NCI-H460 (cell line): ENCODE measurements at places on chromosomes 7 and 10.

- DNase-seq, result no peak
These were observed 511.1 kb upstream of the C7orf33 start for GRCh38 chr7:148079206-148080080.

GRCh38 chr10:85557706-85558105, 808.9 kb downstream of the GRID1 start:
- no peak for DNase-seq

GRCh38 chr7:131272086-131272485, 55.6 kb upstream of the MKLN1 start:
- DNase-seq, result no peak

GRCh38 chr10:117442521-117442920, 67.3 kb upstream of the PDZD8 start:
- no peak for DNase-seq

GRCh38 chr10:968546-969199, 19.6 kb upstream of the GTPBP4 start:
- no peak for DNase-seq

- DNase-seq, result no peak
These were observed 70.1 kb upstream of the ARHGAP21 start for GRCh38 chr10:24793648-24794379.

GRCh38 chr7:51082096-51082840, 234.3 kb downstream of the COBL start:
- DNase-seq, result no peak

GRCh38 chr10:63268149-63268797, 135.1 kb downstream of the NRBF2 start:
- no peak for DNase-seq

GRCh38 chr10:102146971-102147428, 5.2 kb upstream of the NOLC1 start:
- DNase-seq, result no peak

GRCh38 chr7:45402480-45403218, 171.5 kb upstream of the ADCY1 start:
- DNase-seq, result peak; percentile 14
